ENCODE measurements at places on chromosomes 12 and 14.
A peak's percentile ranks its signal among the peaks of the same experiment; 100 is the strongest.

DNA sequence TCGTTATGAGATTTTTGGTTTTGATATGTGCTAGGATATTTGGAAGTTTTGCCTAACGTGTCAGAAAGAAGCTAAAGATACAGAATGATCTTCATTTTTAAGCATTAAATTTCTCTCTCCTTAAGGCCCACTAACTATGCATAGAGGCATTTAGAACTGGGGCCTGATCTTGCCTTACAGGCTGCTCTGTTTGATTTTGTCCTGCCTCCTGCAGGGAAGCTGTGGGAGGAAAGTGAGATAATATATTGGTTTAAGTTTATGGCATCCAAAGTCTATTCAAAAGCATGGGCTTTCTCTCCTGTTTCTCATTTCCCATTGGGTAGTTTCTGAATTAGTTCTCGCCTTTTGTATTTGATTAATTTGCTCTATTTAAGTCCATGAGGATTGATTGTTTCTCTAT lies 250.3 kb upstream of the FBXO33 start:
- no peak for DNase-seq

DNA sequence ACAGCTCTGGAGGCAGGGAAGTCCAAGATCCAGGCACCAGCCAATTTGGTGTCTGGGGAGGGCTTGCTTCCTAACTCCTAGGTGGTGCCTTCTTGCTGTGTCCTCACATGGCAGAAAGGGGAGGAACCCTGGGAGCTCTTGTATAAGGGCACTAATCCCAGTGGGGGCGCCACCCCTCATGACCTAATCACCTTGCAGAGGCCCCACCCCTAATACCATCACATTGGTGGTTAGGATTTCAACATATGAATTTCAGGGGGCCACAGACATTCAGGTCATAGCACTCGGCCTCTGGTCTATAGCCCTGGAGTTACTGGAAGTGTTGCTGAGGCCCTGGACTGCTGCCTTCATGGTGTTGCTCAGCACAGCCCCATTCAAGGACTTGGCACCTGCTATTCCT lies 14.6 kb downstream of the PSMD9 start:
- DNase-seq = no peak

GRCh38 chr12:106782619-106783018 lies 8.1 kb downstream of the RIC8B start:
- no peak for DNase-seq

DNA sequence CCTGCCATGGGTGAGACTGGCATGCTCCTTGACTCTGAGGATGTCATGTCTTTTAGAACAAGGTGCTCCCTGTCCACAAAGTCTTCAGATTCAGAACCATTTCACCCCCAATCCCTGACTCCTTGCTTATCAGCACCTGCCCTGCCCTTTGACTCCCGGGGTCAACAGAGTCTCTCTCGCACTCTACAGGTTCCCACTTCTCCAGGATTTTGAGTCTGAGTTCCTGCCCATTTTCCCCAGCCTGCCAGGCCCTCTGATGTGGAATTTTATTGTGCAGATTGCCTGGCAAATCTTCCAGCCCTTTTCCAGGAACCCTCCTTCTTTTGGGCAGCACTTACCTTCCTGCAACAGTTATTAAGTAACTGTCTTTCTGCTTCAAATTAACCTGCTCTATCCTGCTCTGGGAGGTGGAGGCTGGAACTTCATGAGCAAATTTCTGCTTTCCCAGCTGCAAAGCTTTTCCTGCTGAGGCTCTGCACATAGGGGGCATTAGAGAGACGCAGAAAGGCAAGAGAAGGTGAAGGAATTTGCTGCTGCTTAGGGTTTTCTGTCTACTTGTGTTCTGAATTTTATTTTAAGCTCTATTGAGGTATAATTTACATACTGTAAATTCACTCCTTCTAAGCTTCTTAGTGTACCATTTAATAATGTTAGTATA lies 259.1 kb downstream of the PCNX1 start:
- peak; percentile 72 for DNase-seq

DNA sequence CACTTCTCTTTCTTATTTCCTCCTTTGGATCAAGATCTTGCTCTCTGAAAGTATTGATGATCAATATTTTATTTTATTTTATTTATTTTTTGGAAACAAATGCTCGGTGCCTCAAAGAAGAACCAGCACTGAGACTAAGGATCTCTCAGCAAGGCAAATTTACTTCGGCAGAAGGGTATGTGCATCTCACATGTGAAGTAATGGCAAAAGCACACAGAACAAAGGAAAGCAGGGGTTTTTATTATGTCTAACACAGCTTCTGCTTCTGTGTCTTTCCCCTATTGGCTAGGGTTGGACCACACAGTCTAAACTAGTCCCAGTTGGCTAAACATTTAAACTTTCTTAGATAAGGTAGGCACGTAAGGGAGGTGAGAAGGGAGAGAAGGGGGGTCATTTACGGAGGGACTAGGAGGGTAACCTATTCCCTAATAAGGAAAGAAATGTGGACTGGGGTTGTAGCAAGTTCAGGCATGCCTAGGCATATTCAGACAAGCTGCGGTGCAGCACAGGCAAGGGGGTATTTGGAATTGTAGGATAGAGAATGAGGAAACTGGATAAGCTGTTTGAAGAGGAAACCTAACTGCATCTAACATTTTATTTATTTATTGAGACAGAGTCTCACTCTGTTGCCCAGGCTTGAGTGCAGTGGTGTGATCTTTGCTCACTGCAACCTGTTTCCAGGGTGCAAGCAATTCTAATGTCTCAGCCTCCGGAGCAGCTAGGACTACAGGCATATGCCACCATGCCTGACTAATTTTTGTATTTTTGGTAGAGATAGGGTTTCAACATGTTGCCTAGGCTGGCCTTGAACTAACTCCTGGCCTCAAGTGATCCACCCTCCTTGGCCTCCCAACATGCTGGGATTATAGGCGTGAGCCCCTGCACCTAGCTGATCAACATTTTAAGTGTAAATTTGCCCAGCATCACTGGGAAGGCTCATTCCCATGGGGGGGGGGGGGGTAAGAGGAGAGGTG lies 90.0 kb upstream of the EIF5 start:
- DNase-seq = no peak

DNA sequence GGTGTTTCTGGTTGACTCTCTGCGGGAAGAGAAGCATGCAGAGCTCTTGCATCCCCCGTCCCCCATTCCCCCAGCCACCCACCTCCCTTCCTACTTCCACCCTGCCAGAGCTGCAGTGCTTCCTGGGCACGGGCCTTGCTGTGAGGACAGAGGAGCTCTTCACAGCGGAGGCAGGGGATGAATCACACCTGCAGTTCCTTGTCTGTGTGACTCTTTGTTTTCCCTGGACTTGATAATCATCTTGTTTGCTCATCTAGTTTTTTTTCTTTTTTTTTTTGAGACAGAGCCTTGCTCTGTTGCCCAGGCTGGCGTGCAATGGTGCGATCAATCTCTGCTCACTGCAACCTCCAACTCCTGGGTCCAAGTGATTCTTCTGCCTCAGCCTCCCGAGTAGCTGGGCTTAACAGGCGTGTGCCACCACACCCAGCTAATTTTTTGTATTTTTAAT lies 27.8 kb downstream of the ANKRD9 start:
- DNase-seq = no peak

DNA sequence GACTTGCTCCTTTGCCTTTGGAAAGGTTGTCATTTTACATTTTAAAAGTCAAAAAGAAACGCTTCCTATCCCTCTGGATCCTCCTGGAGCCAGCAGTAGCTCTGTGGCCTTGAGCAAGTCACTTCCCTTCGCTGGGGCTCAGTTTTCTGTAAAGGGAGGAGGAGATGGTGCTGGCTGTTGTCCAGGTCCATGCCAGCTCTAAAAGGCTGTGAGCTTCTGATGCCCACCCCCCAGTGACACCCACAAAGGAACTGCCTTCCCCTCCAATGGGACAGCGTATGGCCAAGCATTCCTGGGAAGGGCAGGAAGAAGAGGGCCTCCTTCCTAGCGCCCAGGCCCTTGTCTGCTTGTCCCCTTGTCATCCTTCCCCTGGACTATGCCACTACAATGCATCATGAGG lies 81.5 kb downstream of the NTF3 start:
- no peak for DNase-seq

DNA sequence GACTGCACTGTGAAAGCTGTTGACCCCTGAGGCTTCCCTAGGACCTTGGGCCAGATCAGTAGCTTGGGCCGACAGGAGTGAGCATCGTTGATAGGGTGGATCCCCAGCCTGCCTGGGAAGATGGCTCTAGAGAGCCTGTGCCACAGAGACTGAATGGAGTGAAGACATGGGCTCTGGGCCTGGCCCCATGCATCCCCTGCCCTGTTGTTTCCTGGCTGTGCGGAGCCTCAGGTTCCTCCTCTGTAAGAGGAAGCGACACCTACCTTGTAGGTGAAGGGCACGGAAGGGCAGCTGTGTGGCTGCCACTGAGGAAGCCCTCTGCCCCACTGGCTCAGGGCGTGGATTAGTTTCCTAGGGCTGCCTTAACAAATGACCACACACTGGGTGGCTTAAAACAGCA lies 23.9 kb downstream of the PLEKHG3 start:
- no peak for DNase-seq

- DNase-seq = no peak
Measured at GRCh38 chr12:121400332-121401139, 618 bp downstream of the RNF34 start.

GRCh38 chr12:113479590-113480335 lies 8.1 kb upstream of the LHX5 start:
- no peak for DNase-seq

DNA sequence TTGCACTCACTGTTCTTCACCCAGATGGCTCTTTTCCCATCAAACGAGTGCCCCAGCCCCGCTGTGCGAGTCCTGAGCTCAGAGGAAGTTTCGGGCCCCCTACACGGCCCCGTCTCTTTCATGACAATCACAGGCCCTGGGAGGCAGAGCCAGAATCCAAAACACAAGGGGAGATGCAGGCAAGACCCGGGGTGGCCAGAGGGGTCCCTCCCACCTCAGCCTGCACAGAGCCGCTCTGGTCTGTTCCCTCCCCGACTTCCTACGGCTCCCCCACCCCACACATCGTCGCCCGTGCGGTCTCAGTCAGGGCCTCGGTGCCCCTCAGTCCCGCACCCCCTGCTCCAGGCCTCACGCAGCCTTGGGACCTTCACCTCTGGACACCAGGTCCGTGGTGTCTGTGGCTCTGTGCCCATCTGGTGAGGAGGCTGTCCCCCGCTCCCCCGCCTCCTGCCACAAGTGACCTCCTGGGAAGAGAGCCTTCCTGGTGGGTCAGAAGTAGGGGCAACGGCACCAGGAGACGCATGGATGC lies 8.9 kb downstream of the GPR132 start:
- no peak for DNase-seq

GRCh38 chr14:35261774-35262173 lies 30.4 kb upstream of the PSMA6 start:
- no peak for DNase-seq

DNA sequence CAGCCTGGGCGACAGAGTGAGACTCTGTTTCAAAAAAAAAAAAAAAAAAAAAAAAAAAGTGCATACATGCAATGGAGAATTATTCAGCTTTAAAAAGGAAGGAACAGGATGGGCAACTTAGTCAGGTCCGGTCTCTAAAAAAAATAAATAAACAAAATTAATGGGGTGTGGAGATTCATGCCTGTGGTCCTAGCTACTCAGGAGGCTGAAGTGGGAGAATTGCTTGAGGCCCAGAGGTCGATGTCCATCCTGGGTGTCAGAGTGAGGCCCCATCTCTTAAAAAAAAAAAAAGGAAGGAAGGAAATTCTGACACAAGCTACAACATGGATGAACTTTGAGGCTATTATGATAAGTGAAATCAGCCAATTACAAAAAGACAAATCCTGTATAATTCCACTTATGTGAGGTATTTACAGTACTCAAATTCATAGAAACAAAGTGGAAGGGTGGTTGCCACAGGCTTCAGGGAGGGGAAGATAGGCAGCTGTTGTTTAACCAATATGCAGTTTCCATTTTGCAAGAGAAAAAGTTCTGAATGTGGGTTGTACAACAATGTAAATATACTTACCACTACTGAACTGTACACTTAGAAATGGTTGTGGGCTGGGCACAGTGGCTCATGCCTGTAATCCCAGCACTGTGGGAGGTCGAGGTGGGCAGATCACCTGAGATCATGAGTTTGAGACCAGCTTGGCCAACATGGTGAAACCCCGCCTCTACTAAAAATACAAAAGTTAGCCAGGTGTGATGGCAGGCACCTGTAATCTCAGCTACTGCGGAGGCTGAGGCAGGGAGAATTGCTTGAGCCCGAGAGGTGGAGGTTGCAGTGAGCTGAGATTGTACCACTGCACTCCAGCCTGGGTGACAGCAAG lies 12.3 kb upstream of the APOF start:
- DNase-seq = no peak

- DNase-seq = no peak
Measured at GRCh38 chr14:92692822-92693226, 55.6 kb downstream of the LGMN start.

DNA sequence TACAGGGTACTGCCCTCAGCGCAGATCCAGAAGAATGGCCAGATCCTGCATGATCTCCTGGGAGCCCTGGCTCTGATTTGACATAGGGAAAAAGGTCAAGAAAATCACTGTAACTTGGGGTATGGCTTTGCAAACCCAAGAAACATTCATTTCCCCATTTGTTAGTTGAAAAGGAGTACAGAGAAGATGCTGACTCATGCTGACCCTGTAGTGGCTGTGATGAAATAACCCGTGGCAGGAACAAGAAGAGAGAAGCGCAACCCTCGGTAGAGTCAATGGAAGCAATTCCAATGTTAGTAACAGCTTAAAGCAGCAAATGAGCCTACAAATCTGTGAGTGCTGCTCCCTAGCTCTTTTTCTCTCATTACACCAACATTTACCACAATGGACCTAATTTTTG lies 281.6 kb upstream of the NPAS3 start:
- DNase-seq = peak; percentile 65

DNA sequence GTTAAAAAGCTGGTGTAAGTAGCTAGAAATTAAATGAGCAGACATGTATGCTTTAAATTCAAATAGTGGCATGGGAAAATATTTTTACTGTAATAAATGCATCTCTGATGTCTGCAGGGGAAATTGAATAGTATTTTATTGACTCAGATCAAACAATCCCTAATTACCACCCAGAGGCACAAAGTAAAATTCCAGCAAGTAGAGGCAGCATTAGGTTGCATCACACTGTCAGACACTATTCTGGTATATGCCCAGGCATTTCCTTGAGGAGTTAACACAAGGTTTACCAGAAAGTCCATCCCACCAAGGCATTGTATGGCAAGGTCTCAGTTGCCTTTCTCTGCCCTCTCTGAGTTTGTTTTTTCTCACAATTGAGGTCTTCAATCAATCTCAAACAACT lies 201.6 kb upstream of the KITLG start:
- peak; percentile 37 for DNase-seq

DNA sequence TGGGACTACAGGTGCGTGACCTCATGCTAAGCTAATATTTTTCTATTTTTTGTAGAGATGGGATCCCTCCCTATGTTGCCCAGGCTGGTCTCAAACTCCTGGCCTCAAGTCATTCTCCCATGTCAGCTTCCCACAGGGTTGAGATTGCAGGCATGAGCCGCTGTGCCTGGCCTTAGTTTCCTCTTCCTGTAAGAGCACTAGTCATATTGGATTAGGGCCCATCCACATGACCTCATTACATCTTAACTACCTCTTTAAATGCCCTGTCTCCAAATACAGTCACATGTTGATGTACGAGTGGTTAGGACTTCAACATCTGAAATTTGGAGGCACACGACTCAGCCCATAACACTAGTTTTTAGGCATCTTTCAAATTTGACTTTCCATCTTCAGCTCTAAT lies 72.2 kb upstream of the RASSF3 start:
- DNase-seq = no peak
